ENCODE measurements at places on chromosomes 5 and 9.

DNA sequence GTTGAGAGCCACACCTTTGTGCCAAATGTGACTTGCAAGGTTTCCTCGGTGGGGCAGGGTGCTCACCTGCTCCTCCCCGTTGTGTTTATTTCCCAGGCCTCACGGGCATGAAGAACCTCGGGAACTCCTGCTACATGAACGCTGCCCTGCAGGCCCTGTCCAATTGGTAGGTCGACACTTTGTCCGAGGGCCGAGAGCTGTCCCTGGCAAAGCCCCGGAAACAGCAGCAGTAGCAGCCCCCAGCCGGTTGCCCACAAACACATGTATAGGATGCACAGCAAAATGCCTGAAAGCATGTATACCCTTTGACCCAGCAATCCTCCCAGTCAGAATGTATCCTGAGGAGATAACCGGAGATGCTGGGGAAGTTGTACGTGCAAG, 26.2 kb downstream of the USP20 start:
- no peak for DNase-seq

DNA sequence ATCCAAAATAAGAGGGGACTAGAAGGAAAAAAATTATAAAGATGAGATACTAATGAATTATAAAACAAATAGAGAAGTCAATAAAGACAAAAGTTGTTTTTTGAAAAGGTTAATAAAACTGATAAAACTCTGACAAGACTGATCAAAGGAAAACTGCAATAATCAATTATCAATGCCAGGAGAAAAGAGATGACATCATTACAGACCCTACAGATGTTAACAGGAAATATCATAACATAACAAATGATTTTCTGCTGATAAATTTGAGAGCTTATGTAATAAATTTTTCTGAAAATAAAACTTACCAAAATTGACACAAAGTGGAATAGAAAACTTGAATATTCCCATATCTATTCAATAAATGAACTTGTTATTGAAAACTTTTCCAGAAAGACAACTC, 34.3 kb upstream of the CEP72 start:
- DNase-seq: no peak

GRCh38 chr5:26690511-26690910, 347.9 kb downstream of the CDH9 start:
- no peak for DNase-seq

GRCh38 chr5:41835645-41836044, 34.6 kb downstream of the OXCT1 start:
- DNase-seq: no peak

GRCh38 chr5:57818397-57818796, 335.8 kb upstream of the ACTBL2 start:
- no peak for DNase-seq

- no peak for DNase-seq
These were observed 2.7 kb downstream of the EEIG1 start for GRCh38 chr9:127977884-127978647.

DNA sequence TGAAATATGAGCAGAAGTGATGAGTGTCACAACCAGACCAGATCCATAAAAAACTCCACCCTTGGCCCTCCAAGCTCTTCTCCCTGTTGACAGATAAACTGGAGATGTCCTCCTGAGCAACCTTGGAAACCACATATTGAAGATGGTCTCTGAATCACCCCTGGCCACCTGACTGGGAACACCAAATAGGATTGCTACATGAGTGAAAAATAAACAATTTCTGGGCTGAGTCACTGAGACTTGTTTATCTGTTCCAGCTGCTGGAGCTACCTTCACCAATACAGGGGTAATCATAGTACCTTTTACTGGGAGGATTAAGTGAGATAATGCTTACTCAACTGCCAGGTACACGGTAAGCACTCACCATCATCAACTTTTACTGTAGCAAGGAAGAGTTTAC, 53.3 kb downstream of the PCA3 start:
- DNase-seq: no peak

- no peak for DNase-seq
These were observed 789.8 kb upstream of the PTPRD start for GRCh38 chr9:11402621-11403020.

DNA sequence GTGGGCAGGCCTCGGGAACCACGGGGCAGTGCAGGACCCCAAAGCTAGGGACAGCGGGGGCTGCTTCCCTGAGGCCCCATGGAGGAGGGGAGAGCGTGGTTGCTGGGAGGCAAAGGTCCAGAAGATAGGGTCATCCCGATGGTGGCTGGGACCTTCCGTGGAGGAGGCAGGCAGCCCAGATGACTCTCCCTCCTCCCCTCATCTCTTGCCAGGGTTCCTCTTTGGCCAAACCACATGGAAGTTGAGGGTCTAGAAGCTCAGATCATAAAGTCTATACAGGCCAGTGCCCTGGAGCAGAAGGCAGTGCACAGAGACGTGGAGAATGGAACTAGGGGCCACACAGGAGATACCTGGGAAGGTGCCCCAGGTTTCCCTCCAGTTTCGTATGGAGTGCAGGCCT, 22.6 kb downstream of the DAB2IP start:
- no peak for DNase-seq

- DNase-seq: no peak
These were observed 26.9 kb downstream of the FGD3 start for GRCh38 chr9:92974161-92974661.

GRCh38 chr5:172528440-172528839, 74.1 kb upstream of the SH3PXD2B start:
- no peak for DNase-seq

GRCh38 chr9:14317667-14318320, 3.9 kb upstream of the NFIB start:
- DNase-seq: no peak

DNA sequence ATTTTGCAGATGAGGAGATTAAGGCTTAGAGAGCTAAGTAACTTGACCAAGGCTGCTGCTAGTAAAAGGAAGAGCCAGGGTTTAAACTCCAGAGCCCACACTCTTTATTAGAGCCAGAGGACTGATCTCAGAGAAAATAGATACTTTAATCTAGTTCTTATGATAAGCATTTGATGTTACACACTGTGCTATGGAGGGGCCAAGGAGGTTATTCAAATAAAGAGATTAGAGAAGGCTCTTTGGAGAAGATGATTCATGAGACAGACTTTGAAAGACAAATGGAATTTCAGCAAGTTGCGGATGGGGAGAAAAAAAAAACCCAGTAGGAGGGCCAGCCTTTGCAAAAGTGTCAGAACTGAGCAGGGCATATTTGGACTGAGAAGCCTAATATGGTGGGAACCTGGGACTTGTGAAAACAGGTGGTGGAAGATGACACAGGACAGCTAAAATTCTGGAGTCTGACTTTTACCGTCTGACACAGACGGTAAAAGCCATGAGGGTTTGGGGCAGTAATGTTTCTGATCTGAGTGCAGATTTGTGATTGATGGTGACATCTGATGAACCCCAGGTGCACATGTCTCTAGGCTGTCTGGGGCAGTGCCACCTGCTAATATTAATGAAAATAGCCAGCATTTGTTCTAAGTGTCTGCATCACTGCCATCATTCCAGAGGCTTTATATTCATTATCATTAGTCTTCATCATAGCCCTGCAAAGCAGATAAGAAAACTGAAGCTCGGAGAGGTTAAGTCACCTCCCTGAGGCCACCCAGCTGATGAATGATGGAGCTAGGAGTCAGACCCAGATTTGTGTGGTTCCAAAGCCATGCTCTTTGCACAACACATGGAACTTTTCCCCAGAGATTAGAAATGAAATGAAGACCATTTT, 65.3 kb upstream of the CXCL14 start:
- DNase-seq: no peak

GRCh38 chr5:56343988-56344387, 110.9 kb upstream of the ANKRD55 start:
- DNase-seq: no peak

GRCh38 chr5:179883163-179883562, 24.5 kb downstream of the TBC1D9B start:
- DNase-seq: no peak

GRCh38 chr9:110284211-110284844, 28.0 kb upstream of the TXN start:
- DNase-seq: no peak

- no peak for DNase-seq
These were observed 96.2 kb downstream of the OLFM1 start for GRCh38 chr9:135183528-135184180.

DNA sequence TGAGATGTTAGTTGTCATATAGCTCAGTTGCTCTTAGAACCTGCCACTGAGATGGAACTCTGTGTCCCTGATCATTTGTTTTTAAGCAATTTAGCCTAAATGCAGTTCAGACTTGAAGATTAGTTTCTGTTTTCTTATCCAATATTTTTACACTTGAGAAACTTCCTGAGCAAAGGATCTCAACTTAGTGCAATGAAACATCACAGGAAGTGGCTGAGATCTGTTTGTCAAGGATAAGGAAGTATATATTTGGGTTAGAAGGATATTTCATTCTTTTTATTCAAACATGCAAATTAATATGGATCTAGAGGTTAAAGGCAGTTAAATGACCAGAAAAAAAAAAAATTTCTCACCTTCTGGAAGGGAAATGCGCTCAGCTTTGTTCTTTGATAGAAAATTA, 19.7 kb upstream of the F2R start:
- DNase-seq: no peak

DNA sequence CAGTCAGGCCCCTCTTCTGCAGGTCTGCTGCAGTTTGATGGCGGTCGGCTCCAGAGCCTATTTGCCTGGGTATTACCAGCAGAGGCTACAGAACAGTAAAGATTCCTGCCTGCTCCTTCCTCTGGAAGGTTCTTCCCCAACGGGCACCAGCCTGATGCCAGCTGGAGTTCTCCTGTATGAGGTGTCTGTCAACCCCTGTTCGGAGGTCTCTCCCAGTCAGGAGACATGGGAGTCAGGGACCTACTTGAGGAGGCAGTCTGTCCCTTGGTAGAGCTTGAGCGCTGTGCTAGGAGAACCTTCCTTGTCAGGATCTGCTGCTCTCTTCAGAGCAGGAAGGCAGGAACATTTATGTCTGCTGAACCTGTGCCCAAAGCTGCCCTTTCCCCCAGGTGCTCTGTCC, 138.4 kb upstream of the IQGAP2 start:
- DNase-seq: no peak

GRCh38 chr5:137737349-137738131, 1.7 kb upstream of the KLHL3 start:
- peak; percentile 33 for DNase-seq

- peak; percentile 68 for DNase-seq
These were observed 54.8 kb downstream of the CAMK4 start for GRCh38 chr5:111278858-111279504.

DNA sequence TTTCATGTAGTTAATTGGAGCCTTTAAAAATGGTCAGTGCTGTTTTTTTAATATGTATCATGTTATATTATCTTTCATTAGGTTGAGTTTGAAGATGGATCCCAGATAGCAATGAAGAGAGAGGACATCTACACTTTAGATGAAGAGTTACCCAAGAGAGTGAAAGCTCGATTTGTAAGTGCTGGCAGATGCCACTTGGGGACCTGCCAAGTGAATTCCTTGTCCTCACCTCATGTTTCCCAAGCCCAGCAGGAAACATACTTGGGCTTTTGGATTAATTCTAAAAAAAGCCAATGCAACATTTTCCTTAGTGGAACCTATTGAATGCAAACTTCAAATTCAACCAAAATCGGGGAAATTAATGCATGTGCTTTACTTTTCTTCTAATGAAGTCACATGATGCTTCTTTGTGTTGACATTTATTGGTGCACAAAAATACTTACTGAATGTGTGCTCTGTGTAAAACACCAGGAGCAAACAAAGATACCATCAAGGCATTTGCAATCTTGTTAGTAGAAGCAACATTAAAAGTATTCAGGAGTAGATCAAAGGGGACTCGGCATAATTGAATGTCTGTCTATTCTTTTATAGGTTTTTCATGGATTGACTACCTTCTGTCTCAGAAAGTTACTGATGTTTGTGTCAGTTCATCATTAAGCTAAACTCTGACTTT, 412.1 kb downstream of the KDM4C start:
- no peak for DNase-seq

DNA sequence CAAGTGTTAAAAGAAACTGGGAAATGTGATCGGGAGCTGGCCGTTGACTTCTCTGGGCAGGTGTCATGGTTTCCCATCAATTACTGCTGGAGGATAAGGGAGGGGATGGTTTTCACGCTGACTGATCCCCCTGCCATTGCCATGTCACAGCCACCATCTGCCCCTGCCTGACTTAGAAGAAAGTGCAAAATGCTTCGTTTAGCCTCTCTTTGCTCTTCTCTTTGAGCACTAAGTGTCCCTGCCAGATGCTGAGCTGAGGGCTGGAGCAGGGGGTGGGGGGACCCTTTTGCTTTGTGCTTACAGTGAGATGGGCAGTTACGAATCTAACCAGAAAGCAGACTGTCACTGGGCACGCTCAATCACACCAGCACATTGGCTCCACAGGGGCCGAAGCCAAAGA, 138.4 kb upstream of the ALDH1B1 start:
- DNase-seq: no peak

DNA sequence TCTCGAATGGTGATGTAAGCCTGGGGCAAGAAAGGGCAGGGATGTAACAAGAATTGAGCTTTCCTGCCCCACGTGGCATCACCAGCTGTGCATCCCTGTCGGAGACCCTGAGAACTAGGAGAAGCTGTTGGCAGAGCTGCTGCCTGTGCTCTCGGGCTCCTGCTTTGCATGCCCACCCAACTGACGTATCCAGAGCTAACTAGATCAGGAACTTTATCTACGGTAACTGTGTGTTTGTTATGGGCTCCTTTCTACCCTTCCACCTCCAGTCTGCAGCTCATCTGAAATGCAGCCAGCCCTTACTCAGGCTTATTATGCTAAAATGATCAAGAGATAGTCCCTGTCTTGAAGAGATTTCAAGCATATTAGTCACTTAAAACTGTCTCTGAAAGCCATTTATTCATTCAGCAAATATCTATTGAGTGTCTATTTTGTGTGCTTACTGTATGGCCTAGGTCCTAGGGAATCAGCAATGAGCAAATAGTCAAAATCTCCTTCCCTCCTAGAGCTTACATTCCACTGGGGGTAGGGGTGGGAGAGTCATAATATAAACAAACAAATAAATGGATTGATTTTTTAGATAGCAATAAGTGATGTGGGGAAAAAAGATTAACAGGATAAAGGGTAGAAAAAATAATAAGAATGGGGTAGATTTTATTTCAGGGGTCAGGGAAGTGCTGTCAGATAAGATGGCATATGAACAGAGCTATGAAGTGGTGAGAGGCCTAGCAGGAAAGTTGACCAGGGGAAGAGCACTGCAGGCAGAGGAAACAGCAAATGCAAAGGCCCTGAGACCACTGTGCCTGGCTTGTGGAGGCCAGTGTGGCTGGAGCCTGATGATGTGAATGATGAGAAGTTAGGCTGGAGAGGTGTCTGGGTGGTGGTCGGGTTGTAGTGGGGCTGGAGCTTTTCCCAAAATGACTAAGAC, 118.2 kb downstream of the GALNT10 start:
- no peak for DNase-seq

DNA sequence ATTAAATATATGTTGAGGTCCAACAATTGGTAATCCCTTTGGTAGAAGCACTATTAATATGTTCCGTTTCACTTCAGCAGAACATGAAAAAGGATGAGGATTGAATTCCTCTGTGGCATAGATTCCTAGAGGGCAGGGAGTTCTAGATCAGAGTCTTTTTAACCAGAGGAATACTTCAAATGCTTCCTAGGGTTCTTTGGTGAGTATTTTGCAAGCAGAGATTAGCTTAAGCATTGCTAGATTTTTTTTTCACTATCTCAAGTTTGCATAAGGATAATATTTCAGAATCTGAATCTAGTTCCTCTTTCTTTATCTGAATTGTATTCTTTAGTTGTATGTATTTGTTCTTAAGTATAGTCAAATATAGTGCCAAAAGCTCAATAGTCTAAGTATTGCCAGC, 116.6 kb upstream of the ADAMTSL1 start:
- no peak for DNase-seq

All from T-helper 2 cell (primary cell).